ENCODE measurements at places on chromosomes 12 and 14.

DNA sequence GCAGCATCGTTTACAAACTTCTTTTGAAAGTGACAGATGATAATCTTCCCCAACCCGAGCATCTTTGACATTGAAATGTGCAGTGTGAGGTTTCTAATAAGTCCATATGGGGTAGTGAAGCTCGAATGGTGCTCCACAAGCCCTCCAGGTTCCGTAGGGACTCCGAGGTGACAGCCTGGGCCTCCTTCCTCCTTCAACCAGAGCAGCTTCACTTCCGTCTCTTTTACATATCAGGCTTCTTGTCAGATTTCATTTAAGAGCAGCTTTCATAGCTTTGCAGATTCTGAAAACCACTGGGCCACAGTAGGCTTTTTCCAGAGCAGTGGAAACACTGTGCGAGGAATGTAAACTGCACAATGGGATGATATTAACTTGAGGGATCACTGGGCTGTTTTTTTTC, 103.6 kb upstream of the CPM start:
- H3K27me3 ChIP-seq = no peaks in the 10 kb centered on the region
- H3K4me1 ChIP-seq = no peaks in the 10 kb centered on the region
- no peaks in the 10 kb centered on the region for H3K36me3 ChIP-seq
- DNase-seq = no peak
- no peak overlapping the region for H3K4me3 ChIP-seq
- H3K27ac ChIP-seq = no peak overlapping the region

DNA sequence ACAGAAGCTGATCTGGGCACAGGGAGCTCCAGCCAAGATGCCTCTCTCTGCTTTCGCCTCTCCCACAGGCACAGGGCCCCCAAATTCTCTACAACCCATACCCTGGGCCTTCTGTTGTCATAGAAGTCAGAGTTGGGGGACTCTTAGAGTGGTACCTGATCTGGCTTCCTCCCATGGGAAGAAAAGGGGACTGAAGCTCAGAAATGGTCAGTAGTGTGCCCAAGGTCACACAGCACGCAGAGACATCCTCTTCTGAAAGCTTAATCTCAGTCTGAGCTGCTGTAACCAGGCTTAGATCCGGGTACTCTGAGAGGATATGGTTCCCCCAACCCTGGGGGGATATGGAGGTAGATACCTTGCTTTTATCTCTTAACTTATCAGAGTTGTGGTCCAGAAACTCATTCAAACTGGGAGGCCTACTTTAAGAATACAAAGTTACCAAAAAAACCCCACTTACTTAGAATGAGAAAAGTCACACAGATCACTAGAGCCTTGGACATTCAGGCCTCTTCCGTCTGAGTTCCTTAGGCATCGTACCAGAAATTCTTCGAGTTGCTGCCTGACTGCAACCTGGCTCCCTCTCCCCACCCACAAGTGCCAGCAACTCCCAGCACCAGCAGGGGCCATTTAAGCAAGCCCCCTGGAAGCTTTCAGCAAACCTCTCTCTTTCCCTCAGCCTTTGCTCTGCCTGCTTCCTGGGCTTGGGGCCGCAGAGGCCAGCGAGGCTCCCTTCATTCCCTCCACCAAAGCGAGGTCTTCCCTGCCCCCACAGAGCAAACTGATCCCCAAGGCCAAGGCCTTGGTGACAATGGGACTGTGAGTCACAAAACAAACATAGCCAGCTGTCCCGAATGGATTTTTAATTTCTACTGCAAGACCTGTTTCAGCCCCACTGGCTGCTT, 13.9 kb downstream of the KRT7 start:
- H3K27me3 ChIP-seq = no peaks in the 10 kb centered on the region
- no peaks in the 10 kb centered on the region for H3K36me3 ChIP-seq
- no peak overlapping the region for H3K4me3 ChIP-seq
- peak overlapping the region; percentile 9 for H3K27ac ChIP-seq

GRCh38 chr14:77616133-77616453, 344 bp downstream of the SPTLC2 start:
- no peak for DNase-seq
- peaks cover 6% of the 10 kb centered on the region for H3K27me3 ChIP-seq
- no peaks in the 10 kb centered on the region for H3K4me1 ChIP-seq
- H3K4me3 ChIP-seq = peak overlapping the region; percentile 97

DNA sequence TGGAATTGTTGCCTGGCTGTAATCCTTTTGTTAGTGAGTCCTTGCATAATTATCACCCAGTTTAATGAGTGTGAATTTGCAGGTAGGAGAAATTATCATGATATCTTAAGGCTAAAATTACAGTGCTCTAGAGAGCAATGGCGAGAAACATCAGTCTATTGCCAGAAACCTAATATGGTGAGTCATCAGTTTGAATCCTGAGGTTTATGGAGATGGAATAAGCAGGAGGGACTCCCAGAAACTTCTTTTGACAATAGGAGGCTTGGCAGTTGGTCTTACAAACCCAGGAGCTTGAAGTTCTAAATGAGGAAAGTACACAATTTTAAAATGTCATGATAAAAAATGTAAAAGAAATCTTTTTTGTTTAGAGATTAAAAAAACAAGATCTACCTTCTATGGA, 31.5 kb upstream of the CRADD start:
- peak; percentile 6 for DNase-seq
- no peak overlapping the region for H3K4me3 ChIP-seq
- no peak overlapping the region for H3K27ac ChIP-seq

GRCh38 chr12:90574676-90575075, 380.3 kb downstream of the CCER1 start:
- no peaks in the 10 kb centered on the region for H3K4me1 ChIP-seq
- H3K4me3 ChIP-seq = no peak overlapping the region
- no peaks in the 10 kb centered on the region for H3K27me3 ChIP-seq
- no peak for DNase-seq
- H3K27ac ChIP-seq = no peak overlapping the region
- H3K36me3 ChIP-seq = no peaks in the 10 kb centered on the region

GRCh38 chr14:64686282-64686615, 18.0 kb upstream of the PLEKHG3 start:
- H3K4me3 ChIP-seq = no peak overlapping the region
- H3K27me3 ChIP-seq = peaks cover 17% of the 10 kb centered on the region
- no peaks in the 10 kb centered on the region for H3K36me3 ChIP-seq
- H3K27ac ChIP-seq = no peak overlapping the region

- DNase-seq = no peak
- H3K4me3 ChIP-seq = no peak overlapping the region
- H3K36me3 ChIP-seq = no peaks in the 10 kb centered on the region
- no peaks in the 10 kb centered on the region for H3K27me3 ChIP-seq
- no peaks in the 10 kb centered on the region for H3K4me1 ChIP-seq
- no peak overlapping the region for H3K27ac ChIP-seq
These were observed 33.7 kb downstream of the SLC15A5 start for GRCh38 chr12:16243487-16244412.

DNA sequence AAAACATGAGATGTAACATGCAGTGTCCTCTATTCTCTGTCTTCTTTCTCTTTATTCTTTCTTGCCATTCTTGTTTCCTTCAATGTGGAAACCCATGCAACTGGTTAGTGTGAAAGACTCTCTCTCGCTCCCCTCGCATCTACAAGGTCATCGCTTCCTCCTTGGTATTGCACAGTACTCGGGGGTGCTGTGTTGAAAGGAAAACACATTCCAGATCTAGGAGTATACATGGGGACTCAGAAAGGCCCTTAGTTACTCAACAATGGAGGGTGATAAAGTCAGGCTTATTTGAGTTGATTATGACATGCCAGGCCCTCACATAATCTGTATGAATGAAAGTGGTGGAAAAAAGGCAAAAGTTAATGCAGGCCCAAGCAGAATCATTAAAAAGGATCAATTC, 75.5 kb upstream of the OVCH1 start:
- H3K4me3 ChIP-seq = no peak overlapping the region
- H3K4me1 ChIP-seq = no peaks in the 10 kb centered on the region
- no peak overlapping the region for H3K27ac ChIP-seq
- no peaks in the 10 kb centered on the region for H3K27me3 ChIP-seq
- no peak for DNase-seq

DNA sequence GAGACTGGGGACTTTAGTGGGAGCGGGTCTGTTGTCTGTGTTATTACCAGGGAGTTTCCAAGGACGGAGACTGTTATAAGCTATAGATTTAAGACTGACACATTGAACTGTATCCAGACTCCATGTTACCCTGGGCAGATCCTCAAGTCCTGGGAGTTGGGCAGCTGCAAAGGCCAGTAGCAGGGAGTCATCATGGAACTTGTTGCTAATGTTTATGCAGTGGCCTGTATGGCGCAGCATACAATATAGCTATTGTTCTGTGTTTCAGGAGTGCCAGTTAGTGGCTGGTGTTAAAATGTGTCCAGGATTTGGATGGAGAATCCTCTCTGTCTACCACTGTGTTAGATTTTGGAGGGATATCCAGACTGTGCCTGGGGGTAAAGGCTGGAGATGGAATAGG, 31.7 kb downstream of the SMOC1 start:
- DNase-seq = no peak
- H3K27me3 ChIP-seq = no peaks in the 10 kb centered on the region
- H3K36me3 ChIP-seq = peaks cover 2% of the 10 kb centered on the region

- DNase-seq = no peak
- H3K27me3 ChIP-seq = peaks cover 7% of the 10 kb centered on the region
- no peaks in the 10 kb centered on the region for H3K36me3 ChIP-seq
- H3K4me3 ChIP-seq = no peak overlapping the region
- H3K27ac ChIP-seq = no peak overlapping the region
These were observed 4.4 kb upstream of the TDRD9 start for GRCh38 chr14:103923863-103924262.

GRCh38 chr12:63149909-63150712, 890 bp downstream of the AVPR1A start:
- no peak for DNase-seq
- H3K36me3 ChIP-seq = no peaks in the 10 kb centered on the region
- H3K27ac ChIP-seq = no peak overlapping the region
- peaks cover 22% of the 10 kb centered on the region for H3K4me1 ChIP-seq
